ENCODE measurements at places on chromosomes 11 and 22. TPM values are rescaled to one million over a fixed set of nuclear protein-coding genes. Genes with fewer than 3 reads are reported as not detected.
A peak's percentile ranks its signal among the peaks of the same experiment; 100 is the strongest.

GRCh38 chr11:131242476-131243000, 127.9 kb upstream of the NTM start:
- DNase-seq, result no peak

- DNase-seq, result no peak
These were observed 275.2 kb upstream of the KIRREL3 start for GRCh38 chr11:127275774-127276173.

CSKMT gene
- 16.9 TPM for polyA plus RNA-seq

DNA sequence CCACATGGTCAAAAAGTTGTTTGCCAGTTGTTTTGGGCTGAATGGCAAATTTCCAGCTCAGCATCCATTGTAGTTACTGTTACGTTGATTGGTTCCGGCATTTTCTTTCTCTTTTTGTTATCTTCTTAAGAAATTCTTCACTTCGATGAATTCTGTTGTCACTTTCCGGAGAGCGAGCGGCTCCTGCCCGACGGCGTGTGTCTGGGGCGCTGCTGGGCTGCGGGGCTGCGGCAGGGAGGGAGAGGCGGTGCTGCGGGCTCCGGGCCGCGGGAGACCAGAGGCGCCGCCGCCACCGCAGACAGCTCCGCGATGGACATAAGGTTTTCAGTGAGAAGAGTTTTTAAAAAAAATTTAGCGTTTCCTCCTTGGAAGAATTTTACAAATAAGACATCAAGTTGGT, 117.4 kb downstream of the RRM1 start:
- DNase-seq, result no peak

- no peak for DNase-seq
These were observed 71.0 kb downstream of the MYEOV start for GRCh38 chr11:69364921-69365320.

LAYN gene
- polyA plus RNA-seq, result 40.6 TPM

CCDC116 gene
- polyA plus RNA-seq, result 0.85 TPM

TRIM29 gene
- polyA plus RNA-seq, result 1.0 TPM

- DNase-seq, result no peak
These were observed 4.4 kb downstream of the UBASH3B start for GRCh38 chr11:122659676-122660554.

MRPL16 gene
- 45.4 TPM for polyA plus RNA-seq

- no peak for DNase-seq
These were observed 88.0 kb downstream of the PARVA start for GRCh38 chr11:12465332-12465731.

NLRP14 gene
- polyA plus RNA-seq, result 0.08 TPM

- peak; percentile 90 for DNase-seq
These were observed 6.0 kb upstream of the MALAT1 start for GRCh38 chr11:65492637-65493366.

DNA sequence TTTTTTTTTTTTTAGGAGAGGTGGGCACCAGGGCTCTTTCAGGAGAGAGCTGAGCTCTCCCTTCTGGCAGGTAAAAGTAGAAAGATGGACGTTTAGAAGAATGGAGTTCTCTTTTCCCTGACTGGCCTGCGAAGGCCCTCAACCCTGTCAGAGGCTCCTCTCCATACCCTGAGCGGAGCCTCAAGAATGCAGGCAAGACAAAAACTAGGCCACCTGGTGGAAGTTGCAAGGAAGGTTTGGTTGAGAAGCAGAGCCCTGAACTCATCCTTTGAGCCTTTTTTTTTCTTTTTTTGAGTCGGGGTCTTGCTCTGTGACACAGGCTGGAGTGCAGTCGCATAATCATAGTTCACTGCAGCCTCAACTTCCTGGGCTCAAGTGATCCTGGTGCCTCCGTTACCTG, 1.4 kb downstream of the OTOG start:
- no peak for DNase-seq

DNA sequence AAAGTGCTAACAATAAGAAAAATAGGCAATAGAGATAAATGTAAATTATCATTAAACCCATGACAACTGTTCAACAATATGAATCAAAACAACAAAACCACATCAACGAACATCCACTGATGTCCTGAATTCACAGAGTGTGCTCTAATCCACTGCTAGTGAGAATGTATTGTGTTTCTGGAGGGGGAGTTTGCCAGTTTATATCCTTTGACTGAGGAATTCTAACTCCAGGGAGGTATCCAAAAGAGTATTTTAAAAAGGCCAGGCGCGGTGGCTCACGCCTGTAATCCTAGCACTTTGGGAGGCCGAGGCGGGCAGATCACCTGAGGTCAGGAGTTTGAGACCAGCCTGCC, 1.7 kb upstream of the WEE1 start:
- DNase-seq, result no peak

- no peak for DNase-seq
These were observed 12.3 kb downstream of the EHD1 start for GRCh38 chr11:64866173-64866491.

GSTT2B gene
- 11.1 TPM for polyA plus RNA-seq

GRCh38 chr11:128048121-128048520, 539.2 kb downstream of the ETS1 start:
- no peak for DNase-seq

MS4A6E gene
- polyA plus RNA-seq, result not detected

DCHS1 gene
- 5.2 TPM for polyA plus RNA-seq

DNA sequence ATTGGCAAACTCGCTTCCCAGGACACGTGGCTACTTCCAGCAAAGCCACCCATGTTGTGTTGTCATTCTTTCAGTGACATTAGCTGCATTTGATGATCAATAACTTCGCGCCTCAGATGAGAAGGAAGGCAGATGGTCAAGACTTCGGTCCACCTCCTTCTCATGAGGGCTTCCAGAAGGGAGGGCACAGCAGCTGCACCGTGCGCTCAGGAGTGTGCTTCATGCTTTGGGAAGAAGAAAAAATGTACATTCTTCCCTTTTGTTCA, 25.3 kb downstream of the IGLL5 start:
- DNase-seq, result no peak

GRCh38 chr11:36818410-36818809, 220.4 kb upstream of the RAG2 start:
- DNase-seq, result no peak

GRCh38 chr11:48108231-48109045, 108.2 kb upstream of the OR4B1 start:
- no peak for DNase-seq

IGSF9B gene
- 1.7 TPM for polyA plus RNA-seq

- DNase-seq, result no peak
These were observed at the start of gene APOA4 for GRCh38 chr11:116823031-116823843. Gene APOA4 (minus strand): TSS chr11:116823304. CDS start chr11:116823191, 113 bp downstream.

RNF26 gene
- polyA plus RNA-seq, result 18.1 TPM

GRCh38 chr11:1293619-1294015, 15.8 kb downstream of the TOLLIP start:
- DNase-seq, result no peak

- no peak for DNase-seq
These were observed 17.6 kb upstream of the LIN7C start for GRCh38 chr11:27524155-27524554.

GRCh38 chr11:121909596-121909995, 206.4 kb downstream of the BLID start:
- DNase-seq, result no peak

GRCh38 chr11:69039501-69039900, 9.2 kb upstream of the TPCN2 start:
- DNase-seq, result no peak

DNA sequence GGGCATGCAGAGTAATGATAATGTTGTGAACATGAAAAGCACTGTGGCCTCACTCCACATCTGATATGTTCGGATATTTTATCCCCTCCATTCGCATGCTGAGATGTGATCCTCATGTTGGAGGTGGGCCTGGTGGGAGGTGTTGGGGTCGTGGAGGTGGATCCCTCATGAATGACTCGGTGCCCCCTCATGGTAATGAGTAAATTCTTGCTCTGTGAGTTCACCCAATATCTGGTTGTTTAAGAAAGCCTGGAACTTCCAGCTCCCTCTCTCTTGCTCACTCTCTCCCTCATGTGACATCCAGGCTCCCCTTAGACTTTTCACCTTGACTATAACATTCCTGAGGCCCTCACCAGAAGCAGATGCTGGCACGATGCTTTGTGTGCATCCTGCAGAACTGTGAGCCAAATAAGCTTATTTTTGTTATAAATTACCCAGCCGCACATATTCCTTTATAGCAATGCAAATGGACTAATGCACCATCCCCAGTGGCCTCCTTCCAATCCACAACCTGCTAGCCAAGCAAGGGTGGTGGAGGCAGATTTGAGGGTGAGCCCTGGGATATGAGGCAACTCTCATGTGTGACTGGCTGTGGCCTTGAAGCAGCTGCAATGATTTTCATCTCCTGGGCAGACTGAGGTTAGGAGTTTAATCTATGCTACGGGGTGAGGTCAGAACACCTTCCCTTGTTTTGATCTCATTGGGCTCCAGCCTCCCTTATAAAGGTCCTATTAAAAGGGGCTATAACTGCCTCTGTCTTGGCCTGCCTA, 276.5 kb downstream of the ETS1 start:
- DNase-seq, result no peak

DNA sequence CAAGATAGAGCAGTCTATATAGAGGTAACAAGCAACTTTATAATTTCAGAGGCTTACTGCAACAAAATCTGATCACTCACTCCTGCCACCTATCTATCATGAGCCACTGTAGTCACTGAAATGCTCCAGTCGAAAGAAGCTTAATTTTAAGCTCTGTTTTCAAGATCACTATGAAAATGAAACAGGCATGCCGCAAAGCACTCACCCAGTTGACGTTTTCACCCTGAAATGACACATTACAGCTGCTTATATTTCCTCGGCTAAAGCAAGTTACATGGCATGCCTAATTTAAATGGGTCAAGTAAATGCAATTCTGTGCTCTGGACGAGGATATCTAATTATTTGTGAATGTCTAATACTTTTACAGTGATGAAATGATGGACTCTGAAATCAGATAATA, 616.3 kb downstream of the FAM181B start:
- no peak for DNase-seq

- DNase-seq, result no peak
These were observed 617 bp upstream of the ARHGAP20 start for GRCh38 chr11:110712659-110713448.

GRCh38 chr11:134480136-134480712, 68.2 kb upstream of the B3GAT1 start:
- DNase-seq, result no peak

DNA sequence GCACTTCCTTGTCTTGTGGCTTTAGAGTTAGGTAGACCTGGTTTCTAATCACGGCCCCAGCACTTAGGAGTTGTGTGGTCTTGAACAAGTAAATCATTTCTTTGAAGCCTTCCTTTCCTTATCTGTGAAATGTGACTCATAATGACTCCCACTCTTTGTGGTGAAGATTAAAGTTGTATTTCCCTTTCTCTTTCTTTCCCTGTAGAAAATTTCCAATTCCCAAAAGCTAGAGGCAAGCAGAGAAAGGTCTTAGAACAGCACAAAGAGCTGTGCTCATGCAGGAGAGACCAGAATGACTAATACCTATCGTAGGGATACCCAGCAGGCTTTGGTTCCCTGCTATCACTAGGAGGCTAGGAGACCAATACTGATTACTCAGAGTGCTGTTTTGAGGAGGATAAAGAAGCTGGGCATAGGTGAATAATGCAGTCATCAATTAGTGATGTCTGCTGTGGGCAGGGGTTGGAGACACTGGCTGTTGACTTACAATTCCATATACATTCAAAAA, 270.7 kb upstream of the SYN3 start:
- no peak for DNase-seq

DNA sequence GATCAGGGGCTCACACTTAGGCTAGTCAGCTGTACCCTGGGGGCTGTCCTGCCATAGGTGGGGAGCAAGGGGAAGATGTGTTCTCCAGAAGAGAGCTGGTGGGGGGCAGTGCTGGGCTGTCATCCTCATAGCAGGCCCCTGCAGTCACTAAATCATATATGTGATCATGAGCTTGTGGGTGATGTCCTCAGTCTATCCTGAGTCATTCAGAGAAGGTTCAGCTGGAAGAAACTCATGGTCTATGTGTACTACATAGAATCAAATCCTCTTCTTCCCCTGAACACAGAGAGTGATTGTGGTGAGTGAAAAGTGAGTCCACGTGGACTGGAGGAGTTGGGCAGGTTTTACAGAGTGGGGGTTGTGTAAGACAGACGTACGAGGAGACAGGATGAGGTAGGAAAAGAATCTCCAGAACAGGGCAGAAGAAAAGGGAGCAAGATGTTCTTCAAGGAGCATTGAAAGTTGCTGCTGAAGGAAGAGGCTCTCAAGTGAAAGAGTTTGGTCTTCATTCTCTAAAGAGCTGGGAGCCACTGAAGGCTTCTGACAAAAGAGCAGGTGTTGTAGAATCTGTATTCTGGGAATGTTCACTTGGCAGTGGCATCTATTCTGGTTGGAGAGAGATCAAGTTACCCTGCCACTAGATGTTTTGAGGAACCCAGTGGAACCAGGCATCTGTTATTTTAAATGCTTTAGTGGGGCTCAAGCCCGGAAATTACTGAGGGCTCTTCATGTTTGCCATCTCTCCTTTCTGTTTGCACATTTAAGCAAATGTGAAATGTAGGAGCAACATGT, 68.9 kb downstream of the C22orf31 start:
- no peak for DNase-seq

- DNase-seq, result no peak
These were observed 29.0 kb downstream of the PGR start for GRCh38 chr11:101100601-101101000.

- DNase-seq, result peak; percentile 76
These were observed 35.0 kb downstream of the DKK3 start for GRCh38 chr11:11973361-11973800.

GAL gene
- 0.19 TPM for polyA plus RNA-seq

TMPRSS13 gene
- 0.05 TPM for polyA plus RNA-seq

GRCh38 chr22:33248948-33249347, 190.8 kb upstream of the SYN3 start:
- no peak for DNase-seq

CEP126 gene
- polyA plus RNA-seq, result 7.2 TPM

SLC17A6 gene
- not detected for polyA plus RNA-seq

GRM5 gene
- polyA plus RNA-seq, result 0.03 TPM

NXPE1 gene
- polyA plus RNA-seq, result 0.07 TPM

GRCh38 chr11:77071671-77072605, 5.2 kb downstream of the CAPN5 start:
- peak; percentile 36 for DNase-seq

NFAM1 gene
- polyA plus RNA-seq, result 0.42 TPM

- no peak for DNase-seq
These were observed 11.2 kb upstream of the PIK3C2A start for GRCh38 chr11:17219016-17219415.

DNA sequence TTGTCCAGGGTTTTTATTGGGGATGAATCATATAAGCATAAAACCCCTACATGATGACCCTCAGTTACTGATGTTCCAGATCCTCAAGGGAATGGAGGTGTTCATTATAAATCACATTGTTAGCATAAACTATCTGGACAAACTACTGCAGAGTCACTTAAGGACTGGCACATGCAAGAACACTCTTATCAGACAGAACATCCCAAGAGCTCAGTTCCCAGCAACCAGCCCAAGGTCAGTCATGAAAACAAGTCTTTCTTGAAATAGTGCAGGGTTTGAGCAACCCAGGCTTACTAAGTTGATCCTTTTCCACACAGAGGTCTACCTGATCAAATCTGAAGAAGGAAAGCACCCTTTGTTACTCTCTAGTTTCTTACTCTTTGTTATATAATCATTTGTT, 13.5 kb upstream of the PTS start:
- DNase-seq, result no peak
